Right ventricle myocardium superior (tissue), 1 donor: ENCODE measurements at places on chromosomes 5 and 9. TPM values are rescaled to one million over a fixed set of nuclear protein-coding genes. Genes with fewer than 3 reads are reported as not detected.

TYRP1 gene
- 50.2 TPM for total RNA-seq

FIBCD1 gene
- total RNA-seq: 0.59 TPM

PCA3 gene
- total RNA-seq: not detected

GRAMD2B gene
- 25.4 TPM for total RNA-seq

ADAMTS16 gene
- 0.05 TPM for total RNA-seq

GALNT12 gene
- 0.43 TPM for total RNA-seq

CNTFR gene
- total RNA-seq: 7.8 TPM

CYLC2 gene
- total RNA-seq: not detected

TRIM14 gene
- 4.9 TPM for total RNA-seq

PDCD1LG2 gene
- total RNA-seq: 2.4 TPM

ECSCR gene
- 18.0 TPM for total RNA-seq

FRRS1L gene
- total RNA-seq: 1.2 TPM

DNA sequence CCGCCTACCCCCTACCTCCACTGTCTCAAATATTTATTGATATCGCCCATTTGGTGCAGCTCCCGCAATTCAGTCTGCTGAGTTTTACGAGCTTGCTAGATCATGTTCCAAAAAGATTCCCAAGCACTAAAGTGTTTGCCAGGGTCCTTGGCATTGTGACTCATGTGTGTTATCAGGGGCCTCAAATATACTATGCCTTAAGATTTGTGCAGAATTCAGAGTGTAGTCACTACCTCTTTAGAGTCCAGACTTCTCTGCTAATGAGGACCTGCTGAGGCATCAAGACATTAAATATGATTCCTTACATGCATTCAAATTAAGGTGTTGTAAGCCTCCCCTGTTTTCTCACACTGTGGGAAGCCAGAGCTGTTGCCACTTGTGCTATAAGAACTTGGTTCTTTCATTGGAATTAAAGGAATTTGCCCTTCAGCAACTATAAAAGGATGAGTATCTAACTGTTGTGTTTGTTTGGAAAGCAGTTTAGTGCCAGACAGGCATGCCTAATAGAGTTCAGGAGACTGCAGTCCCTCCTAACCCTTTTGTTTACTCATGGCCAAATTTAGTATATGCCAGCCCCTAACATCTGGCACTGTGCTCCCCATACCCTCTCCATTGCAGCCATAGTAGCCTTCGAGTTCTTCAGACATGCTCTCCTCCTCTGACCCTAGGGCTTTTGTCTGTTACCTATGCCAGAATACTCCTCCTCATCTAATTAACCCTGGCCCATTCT is 316.4 kb downstream of the NR3C1 start:
- no peak for DNase-seq

- no peak for DNase-seq
These were observed 604.5 kb downstream of the GABRG2 start for GRCh38 chr5:162672061-162672460.

- DNase-seq: no peak
These were observed 27.4 kb downstream of the NRG2 start for GRCh38 chr5:140015706-140016105.

DNA sequence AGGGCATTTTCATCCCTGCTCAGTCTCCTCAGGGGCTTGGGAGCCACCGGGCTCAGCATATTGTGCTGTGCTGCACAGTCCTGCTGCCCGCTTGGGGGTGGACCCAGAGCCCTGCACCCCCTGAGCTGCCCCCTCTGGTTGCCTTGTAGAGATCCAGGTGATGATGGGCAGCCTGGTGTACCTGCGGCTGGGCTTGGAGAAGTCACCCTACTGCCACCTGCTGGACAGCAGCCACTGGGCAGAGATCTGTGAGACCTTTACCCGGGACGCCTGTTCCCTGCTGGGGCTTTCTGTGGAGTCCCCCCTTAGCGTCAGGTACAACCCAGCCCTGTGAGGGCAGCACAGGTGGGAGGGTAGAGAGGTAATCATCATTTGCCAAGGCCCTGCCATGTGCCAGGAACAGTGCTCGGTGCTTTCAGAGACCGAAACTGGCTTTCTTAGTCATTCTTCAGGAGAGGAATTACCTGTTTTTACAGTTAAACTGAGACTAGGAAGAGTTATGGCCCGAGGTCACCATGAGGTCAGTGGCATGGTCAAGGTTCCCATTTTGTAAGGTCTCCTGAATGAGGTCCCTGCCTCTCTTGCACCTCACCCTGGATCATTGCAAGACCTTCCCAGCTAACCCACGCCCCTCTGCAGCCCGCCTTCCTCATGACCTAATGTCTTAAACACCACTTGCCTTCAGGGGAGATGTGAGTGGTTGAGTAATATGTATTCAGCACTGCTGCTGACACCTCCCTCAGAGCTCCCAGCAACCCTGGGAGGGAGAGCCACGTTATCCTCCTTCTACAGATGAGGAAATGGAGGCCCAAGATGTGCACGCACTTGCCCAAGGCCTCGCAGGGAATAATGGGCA is 7.5 kb downstream of the NHP2 start:
- DNase-seq: peak; percentile 78

DNA sequence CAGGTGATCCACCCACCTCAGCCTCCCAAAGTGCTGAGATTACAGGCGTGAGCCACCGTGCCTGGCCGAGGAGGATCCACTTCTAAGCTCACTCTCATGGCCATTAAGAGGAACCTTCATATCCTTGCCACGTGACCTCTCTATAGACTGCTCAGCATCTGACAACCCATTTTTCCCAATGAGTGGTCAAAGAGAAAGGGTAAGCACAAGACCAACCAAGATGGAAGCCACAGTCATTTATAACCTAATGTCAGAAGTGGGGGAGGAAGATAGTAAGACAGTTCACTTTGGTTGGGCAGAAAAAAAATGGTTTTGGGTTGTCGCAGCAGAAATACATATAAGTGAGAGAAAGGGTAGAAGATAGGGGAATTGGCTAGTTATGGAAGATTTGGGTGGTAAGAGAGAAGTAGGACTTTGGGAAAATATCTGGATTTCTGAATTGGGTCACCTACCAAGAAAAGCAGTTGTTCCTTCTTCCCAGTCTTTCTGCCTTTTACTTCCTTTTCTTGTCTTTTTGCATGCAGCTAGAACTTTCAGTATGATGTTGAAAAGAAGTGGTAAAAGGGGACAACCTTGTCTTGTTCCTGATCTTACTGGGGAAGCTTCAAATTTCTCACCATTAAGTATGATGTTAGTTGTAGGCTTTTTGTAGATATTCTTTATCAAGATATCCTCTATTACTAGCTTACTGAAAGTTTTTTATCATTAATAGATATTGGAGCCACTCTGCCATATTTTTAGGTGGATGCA is 15.6 kb downstream of the SNX2 start:
- no peak for DNase-seq

DNA sequence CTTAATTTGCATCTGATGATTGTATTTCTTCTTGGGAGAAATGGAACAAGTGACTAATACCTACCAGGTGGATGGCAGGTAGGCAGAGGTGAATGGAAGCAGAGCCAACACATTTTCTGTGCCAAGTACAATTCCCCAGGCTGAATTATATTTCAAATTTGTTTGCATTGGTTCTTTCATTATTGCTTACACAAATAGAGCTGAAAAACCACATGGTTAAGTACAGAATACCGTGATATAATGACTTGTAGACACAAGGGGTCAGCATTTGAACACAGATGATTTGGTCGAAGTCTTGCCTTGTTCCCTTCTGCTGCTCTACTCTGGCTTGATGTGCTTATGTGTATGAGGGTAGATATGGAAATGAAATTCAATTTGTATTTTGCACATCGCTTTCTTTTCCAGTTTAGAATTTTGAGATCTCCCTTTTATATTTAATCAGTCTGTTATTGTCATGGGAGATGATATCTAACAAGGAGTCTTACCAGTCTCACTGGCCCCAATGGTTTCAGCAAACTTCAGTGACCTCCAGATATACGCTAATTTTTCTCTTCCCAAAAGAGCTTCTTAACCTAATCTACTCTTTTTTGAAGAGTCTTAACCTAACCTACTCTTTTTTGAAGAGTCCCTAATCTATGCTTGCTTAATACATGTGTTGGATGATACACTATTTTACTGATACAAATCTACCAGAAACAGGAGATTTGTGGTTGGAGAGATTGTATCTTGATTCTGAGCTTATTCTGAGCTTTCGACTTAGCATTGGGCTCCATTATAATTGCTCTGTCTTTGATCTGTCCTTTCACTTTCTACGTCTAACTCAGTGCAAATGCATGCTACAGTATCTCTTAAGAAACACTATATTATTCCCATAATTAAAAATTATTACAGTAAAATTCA is 88.1 kb downstream of the PCSK1 start:
- no peak for DNase-seq

DNA sequence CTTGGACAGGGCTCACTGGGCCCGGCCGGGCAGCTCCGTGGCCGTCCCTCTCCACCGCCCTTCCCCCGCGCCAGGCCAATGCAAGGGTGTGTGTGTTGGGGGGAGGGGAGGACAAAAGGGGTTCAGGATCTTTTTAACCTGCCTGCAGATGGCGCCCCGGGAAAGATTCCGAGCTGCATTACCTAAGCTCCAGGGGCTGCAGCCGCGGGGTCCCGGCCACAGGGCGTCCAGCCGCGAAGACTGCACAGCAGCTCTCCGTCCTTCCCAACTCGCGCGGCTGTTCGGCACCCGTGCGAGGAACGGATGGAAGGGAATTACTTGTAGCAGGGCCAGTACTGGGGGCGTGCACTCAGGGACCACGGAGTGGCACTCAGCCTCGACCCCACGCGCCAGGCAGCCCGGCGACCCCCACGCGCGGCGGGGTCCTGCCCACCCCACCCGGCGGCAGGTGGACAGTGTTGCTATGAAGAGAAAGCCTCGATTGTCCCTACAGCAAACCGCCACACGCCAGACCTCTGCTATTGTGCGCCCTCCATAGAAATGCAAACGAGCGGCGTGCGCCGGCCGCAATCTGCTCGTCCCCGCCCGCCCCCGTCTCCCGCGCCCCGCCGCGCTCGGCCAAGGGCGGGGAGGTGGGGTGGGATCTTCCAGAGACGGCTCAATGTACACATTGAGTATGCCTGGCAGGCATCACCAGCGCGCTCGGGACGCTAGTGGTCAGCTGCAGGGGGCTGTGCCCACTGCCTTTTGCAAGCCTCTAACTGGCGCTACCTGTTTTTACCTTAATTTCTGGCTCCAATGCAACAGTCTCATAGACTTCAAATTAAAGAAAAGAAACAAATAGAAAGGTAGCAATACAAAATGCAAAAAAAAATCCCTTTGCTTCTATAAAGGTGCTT is 796 bp upstream of the GADD45G start:
- peak; percentile 86 for DNase-seq

GRCh38 chr5:74639807-74640449 is 600 bp downstream of the ENC1 start:
- peak; percentile 67 for DNase-seq

- no peak for DNase-seq
These were observed 7.6 kb upstream of the FAM163B start for GRCh38 chr9:133616643-133617405.

GRCh38 chr9:17837965-17838364 is 259.1 kb downstream of the SH3GL2 start:
- DNase-seq: no peak

GRCh38 chr5:118533156-118533555 is 455.2 kb downstream of the DTWD2 start:
- no peak for DNase-seq

DNA sequence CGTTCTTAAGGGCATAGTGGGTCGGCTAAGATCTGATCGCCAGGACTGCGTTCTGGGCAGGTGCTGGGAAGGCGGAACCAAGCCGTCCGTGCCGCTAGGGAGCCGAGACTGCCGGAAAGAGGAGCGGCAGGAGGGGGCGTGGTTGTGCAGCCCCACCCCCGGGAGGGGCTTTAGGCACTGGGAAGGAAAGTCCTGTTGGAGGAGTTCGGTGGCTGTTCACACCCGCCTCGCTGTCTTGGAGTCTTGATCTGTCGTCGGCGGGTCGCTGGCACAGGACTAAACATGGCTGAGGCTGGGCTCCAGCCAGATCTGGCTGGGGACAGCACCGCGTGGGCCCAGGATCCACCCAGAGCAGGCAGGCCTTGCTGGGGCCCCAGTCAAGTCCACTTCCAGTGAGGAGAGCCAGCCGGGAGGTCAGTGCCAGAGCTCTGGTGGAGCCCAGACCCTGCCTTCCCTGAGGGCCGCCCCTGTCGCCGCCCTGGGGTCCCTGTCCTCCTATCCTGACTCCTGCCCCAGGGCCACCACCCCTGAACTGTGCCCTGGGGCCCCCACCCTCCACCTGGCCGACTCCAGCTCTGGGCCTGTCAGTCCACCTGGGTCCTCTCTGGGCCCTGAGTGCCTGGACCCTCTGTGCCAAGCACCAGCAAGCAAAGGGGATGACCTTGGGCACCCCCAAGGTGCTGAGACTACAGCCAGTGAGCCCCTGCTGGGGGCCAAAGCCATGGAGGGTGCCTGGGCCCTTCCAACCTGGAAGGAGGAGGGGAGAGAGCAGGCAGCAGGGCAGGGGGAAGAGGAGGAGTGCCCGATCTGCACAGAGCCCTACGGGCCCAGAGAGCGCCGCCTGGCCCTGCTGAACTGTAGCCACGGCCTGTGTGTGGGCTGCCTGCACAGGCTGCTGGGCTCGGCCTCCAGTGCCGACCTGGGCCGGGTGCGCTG is 4.5 kb downstream of the RNF208 start:
- peak; percentile 79 for DNase-seq

DNA sequence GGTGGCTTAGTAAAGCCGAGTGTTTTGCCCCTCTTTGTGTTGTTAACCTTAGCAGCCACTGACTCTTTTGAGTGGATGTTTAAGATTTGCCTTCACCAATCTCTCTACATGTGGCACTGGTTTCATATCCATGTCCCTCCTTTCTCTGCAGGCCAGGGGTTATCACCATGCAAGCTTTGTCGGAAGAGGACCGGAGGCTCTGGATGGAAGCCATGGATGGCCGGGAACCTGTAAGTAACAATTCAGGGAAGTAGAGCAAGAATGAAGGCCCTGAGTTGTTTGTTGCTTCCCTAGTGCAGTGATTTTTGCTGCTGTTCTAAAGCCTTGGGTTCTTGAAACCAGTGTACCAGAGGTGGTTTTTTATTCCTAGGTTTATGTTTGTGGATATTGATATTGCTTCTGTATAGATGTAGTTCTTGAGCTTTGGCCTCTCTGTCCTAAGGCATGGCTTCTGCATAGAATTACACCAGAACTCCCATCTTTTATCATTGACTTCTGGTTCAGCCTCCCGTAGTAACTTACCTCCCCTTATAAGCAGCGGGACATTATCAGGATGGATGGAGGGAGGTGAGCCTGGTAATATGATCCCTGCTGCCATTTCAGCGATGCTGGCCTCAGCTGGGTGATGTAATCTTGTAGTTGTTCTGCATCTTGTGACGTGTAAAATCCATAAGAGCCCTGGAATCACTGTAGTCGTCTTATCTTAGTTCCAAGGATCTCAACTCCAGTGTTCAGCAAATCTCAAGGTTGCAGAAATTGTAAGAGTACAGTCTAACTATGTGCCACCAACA is 161.9 kb downstream of the ARHGAP26 start:
- peak; percentile 43 for DNase-seq

GRCh38 chr5:133286483-133286882 is 234.7 kb downstream of the HSPA4 start:
- no peak for DNase-seq
